ENCODE measurements at places on chromosomes 4 and X. TPM values are rescaled to one million over a fixed set of nuclear protein-coding genes. Genes with fewer than 3 reads are reported as not detected.

The BMX gene
- total RNA-seq: not detected

The TCEAL9 gene
- 107 TPM for total RNA-seq

The CFP gene
- total RNA-seq: 0.17 TPM

The STS gene
- 5.0 TPM for total RNA-seq

The NEIL3 gene
- 4.5 TPM for total RNA-seq

DNA sequence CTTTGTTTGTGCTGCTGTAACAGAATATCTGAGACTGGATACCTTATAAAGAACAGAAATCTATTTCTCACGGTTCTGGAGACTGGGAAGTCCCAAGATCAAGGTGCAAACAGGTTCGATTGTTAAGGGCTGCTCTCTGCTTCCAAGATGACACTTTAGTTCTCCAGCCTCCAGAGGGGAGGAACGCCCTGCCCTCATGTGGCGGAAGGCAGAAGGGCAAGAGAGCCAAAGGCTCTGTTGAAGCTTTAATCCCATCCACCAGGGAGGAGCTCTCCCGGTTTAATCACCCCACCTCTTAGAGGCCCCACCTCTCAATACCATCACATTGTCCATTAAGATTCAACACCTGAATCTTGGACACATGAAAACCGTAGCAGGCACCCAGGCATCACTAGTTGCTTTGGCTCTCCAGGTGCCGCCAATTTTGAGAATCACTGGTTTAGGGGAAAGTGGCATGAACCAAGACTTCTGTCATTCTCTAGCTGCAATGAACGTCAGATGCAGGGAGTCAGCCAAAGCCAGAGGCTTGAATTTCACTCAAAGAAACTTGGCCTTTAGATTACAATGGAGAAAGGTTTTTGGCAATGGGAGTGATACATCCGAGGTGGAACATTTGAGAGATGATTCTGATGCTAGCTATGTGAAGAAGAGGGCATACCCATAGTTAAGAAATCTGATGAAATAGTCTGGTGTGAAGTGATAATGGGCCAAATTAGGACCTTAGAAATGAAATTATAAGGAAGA is 15.7 kb downstream of the FHL1 start:
- no peak overlapping the region for H3K4me3 ChIP-seq
- peak; percentile 59 for DNase-seq
- H3K4me1 ChIP-seq: peaks cover 9% of the 10 kb centered on the region
- H3K36me3 ChIP-seq: no peaks in the 10 kb centered on the region
- H3K27ac ChIP-seq: no peak overlapping the region

DNA sequence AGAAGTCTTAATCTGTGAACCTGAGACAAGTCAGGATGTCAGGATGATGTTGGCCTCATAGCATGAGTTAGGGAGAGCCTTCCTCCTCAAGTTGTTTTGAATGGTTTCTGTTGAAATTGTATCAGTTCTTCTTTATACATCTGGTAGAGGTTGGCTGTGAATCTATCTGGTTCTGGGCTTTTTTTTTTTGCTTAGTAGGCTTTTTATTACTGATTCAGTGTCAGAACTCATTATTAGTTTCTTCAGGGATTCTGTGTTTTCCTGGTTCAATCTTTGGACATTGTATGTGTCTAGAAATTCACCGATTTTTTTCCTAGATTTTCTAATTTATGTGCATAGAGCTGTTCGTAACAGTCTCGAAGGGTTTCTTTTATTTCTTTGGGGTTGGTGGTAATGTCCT is 14.9 kb downstream of the GLUD2 start:
- no peaks in the 10 kb centered on the region for H3K27me3 ChIP-seq
- H3K4me1 ChIP-seq: no peaks in the 10 kb centered on the region
- no peaks in the 10 kb centered on the region for H3K36me3 ChIP-seq
- no peak overlapping the region for H3K4me3 ChIP-seq
- no peak for DNase-seq

DNA sequence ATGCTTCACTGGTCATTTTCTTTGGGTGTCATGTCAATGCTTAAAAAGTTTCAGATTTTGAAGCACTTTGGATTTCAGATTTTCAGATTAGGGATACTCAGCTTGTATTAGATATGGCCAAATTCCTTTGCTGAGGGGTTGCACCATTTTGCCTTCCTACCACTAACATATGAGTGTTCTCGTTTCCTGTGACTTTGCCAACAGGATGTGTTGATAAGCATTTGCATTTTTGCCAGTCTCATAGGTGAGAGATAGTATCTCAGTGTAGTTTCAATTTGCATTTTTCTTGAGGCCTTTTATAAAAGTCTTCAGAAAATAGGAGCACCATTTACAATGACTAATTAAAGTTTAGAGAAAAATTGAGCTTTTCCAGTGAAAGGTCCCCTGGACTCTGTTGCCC is 71.6 kb upstream of the CLCN4 start:
- H3K27ac ChIP-seq: no peak overlapping the region
- no peak for DNase-seq
- no peak overlapping the region for H3K4me3 ChIP-seq
- no peaks in the 10 kb centered on the region for H3K4me1 ChIP-seq
- H3K36me3 ChIP-seq: no peaks in the 10 kb centered on the region
- no peaks in the 10 kb centered on the region for H3K27me3 ChIP-seq

DNA sequence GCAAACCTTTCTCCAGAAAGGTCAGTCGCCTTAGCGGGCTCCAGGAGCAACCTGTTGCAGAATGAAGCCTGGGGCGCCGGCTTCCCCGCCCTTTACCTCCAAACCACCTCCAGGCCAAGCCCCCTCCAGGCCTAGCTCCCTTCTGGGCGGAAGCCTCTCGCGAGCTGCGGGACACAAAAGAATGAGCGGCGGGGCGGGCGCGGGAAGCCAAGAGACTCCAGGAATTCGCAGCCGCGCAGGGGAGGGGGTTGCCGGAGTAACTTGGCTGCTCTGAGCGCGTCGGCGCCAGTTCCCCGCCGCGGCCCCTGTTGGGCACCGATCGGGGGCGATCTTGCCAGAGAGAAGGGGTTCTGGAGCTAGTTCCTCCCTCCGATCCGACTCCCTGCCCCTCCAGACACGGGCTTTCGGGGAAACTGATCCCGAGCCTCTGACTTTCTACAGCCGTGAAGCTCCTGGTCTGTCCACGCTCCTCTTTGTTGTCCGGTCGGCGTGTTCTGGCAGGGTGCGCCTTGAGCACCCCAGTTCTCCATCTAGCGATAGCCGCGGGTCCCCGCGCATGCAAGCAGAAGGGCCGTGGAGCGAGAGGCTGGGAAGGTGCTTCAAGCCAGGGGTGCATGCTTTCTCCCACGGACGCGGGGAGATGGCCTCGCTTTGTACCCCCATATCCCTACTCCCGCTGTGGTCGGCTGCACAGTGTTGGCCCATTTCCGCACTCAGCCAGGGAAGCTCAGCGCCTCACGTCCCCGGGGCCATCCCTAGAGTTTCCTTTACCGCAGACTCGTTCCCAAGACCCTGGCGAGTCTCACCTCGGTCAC is 1.2 kb downstream of the PROM1 start:
- peaks cover 44% of the 10 kb centered on the region for H3K27me3 ChIP-seq
- no peaks in the 10 kb centered on the region for H3K4me1 ChIP-seq
- DNase-seq: peak; percentile 46
- H3K27ac ChIP-seq: no peak overlapping the region

- no peak overlapping the region for H3K27ac ChIP-seq
- H3K36me3 ChIP-seq: no peaks in the 10 kb centered on the region
- H3K27me3 ChIP-seq: no peaks in the 10 kb centered on the region
- no peak overlapping the region for H3K4me3 ChIP-seq
Measured at GRCh38 chrX:29547877-29548276, 667.5 kb upstream of the MAGEB2 start.

- H3K4me3 ChIP-seq: no peak overlapping the region
- H3K27me3 ChIP-seq: no peaks in the 10 kb centered on the region
- H3K4me1 ChIP-seq: peaks cover 2% of the 10 kb centered on the region
Measured at GRCh38 chr4:87121341-87122065, 98.9 kb downstream of the KLHL8 start.

GRCh38 chr4:16893141-16893651 is 5.2 kb downstream of the LDB2 start:
- peak; percentile 21 for DNase-seq
- H3K36me3 ChIP-seq: no peaks in the 10 kb centered on the region
- peaks cover 6% of the 10 kb centered on the region for H3K4me1 ChIP-seq
- H3K27me3 ChIP-seq: no peaks in the 10 kb centered on the region

DNA sequence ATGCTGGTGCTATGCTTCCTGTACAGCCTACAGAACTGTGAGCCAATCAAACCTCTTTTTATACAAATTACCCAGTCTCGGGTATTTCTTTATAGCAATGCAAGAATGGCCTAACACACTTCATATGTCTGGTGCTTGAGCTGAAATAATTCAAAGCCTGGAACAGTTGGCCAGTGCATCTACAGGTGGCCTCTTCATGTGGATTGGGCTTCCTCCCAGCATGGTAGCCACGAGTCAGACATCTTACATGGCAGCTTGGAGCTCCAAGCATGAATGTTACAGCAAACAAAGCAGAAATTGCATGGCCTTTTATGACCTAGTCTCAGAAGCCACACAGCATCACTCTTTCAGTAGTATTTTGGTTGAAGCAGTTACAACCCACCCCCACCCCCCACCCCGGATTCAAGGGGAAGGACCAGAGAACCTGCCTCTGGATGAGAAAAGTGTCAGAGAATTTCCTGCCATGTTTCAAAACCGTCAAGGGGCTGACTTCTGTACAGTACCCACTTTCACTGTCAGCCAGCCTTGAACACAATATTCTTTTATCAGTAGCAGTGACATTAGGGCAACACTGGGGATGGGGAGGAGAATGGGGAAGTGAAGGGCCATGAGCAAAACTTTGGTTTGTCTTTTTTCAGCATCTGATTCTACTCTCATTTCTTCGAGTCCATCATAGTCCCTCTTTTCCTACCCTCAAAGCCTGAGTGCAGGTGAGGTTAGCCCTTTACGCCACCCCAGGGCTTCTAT is 368.7 kb downstream of the BCOR start:
- peaks cover 3% of the 10 kb centered on the region for H3K4me1 ChIP-seq
- no peaks in the 10 kb centered on the region for H3K36me3 ChIP-seq
- no peak overlapping the region for H3K4me3 ChIP-seq
- H3K27ac ChIP-seq: no peak overlapping the region
- no peaks in the 10 kb centered on the region for H3K27me3 ChIP-seq

- H3K36me3 ChIP-seq: no peaks in the 10 kb centered on the region
- H3K4me1 ChIP-seq: no peaks in the 10 kb centered on the region
Measured at GRCh38 chrX:130071611-130072344, 38.5 kb downstream of the ELF4 start.

- H3K27ac ChIP-seq: no peak overlapping the region
- H3K27me3 ChIP-seq: no peaks in the 10 kb centered on the region
- no peaks in the 10 kb centered on the region for H3K4me1 ChIP-seq
- H3K4me3 ChIP-seq: no peak overlapping the region
- DNase-seq: no peak
Measured at GRCh38 chrX:119518371-119518770, 46.8 kb downstream of the STEEP1 start.

GRCh38 chrX:149372866-149373265 is 132.2 kb downstream of the IDS start:
- no peaks in the 10 kb centered on the region for H3K36me3 ChIP-seq
- no peak overlapping the region for H3K4me3 ChIP-seq
- no peaks in the 10 kb centered on the region for H3K4me1 ChIP-seq
- H3K27me3 ChIP-seq: no peaks in the 10 kb centered on the region

Measured in fibroblast of lung (primary cell).